ENCODE measurements at places on chromosomes 2 and 18.

GRCh38 chr18:13131283-13131682 is 87.3 kb upstream of the LDLRAD4 start:
- DNase-seq = no peak
- peaks cover 10% of the 10 kb centered on the region for H3K36me3 ChIP-seq
- H3K27me3 ChIP-seq = no peaks in the 10 kb centered on the region
- no peak overlapping the region for H3K4me3 ChIP-seq
- H3K4me1 ChIP-seq = no peaks in the 10 kb centered on the region

DNA sequence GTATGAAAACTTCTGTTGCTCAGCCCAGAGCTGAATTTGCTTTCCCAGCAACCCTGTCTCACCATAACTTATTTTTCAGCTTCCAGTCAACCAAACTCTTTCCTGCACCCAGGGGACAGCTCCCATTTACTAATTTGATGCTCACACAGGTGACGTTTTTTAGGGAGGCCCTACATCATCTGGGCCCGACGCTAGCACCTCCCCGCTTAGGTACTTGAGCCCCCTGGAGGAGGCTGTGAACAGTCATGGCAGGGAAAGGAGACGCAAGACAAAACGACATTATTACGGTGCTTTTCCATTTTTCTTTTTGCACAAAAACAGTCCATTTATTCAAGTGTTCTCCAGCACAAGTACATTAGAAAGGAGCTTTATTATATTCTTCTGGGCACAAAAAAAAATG is 59.2 kb upstream of the POMC start:
- H3K4me1 ChIP-seq = peaks cover 4% of the 10 kb centered on the region
- H3K27ac ChIP-seq = no peak overlapping the region
- H3K4me3 ChIP-seq = no peak overlapping the region
- DNase-seq = no peak
- H3K27me3 ChIP-seq = no peaks in the 10 kb centered on the region

DNA sequence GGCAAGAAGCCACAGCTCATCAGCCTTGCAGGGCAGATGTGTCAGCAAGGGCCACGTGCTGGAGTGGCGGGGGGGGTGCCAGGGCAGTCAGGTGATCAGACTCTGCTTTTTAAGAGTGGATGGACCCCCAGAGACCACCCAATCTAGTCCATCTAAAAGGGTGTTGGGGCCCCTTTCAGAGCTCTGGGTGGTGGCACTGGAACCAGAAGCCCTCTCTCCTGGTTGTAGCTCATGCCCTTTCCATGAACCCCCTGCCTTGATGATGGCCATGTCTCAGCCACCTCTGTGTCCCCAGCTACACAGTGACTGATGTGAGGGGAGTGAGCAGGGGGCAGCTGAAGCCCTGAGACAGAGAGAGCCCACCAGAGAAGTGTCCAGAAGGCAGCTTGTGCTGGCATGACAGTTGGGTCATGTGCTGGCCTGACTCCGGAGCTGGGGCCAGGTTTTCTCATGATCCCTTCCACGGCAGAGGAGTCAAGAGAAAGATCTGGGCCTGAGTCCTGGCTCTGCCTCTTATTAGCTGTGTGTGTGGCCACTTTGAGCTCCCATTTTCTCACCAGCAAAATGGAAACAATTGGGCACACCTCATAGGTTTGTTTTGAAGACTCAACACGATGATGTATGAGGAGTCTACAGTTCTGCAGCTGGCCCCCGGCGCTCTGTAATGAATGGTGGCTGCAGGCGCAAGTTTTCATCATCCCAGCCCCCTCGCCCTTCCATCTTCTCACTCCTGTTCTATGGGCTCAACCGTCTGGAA is 195.7 kb downstream of the ZFP36L2 start:
- H3K27me3 ChIP-seq = no peaks in the 10 kb centered on the region
- DNase-seq = no peak
- no peaks in the 10 kb centered on the region for H3K36me3 ChIP-seq
- H3K4me3 ChIP-seq = no peak overlapping the region
- no peak overlapping the region for H3K27ac ChIP-seq

- peaks cover 67% of the 10 kb centered on the region for H3K4me1 ChIP-seq
- no peaks in the 10 kb centered on the region for H3K27me3 ChIP-seq
- DNase-seq = peak; percentile 90
- no peaks in the 10 kb centered on the region for H3K36me3 ChIP-seq
- peak overlapping the region; percentile 53 for H3K4me3 ChIP-seq
- H3K27ac ChIP-seq = peak overlapping the region; percentile 96
Measured at GRCh38 chr2:174120346-174120745, 128.0 kb downstream of the OLA1 start.

DNA sequence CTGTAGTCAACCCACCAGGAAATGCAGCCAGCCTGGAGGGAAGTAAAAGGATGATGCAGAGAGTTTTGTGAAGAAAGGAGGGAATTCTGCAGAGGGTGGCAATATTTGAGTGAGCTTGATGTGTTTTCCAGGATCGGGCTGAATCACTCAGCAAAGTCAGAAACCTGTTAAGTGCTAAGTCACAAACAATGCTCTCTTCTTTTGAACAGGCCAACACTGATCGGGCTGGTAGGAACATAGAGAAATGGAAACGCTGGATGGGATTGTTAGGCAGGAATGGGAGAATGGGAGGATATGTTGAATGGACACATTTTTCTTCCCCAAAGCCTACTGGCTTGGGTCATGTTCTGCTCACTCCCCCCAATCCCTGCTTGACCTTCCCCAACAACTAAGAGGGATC is 36.6 kb downstream of the KCNS3 start:
- no peaks in the 10 kb centered on the region for H3K36me3 ChIP-seq
- no peaks in the 10 kb centered on the region for H3K4me1 ChIP-seq
- H3K4me3 ChIP-seq = no peak overlapping the region
- no peaks in the 10 kb centered on the region for H3K27me3 ChIP-seq
- H3K27ac ChIP-seq = no peak overlapping the region

DNA sequence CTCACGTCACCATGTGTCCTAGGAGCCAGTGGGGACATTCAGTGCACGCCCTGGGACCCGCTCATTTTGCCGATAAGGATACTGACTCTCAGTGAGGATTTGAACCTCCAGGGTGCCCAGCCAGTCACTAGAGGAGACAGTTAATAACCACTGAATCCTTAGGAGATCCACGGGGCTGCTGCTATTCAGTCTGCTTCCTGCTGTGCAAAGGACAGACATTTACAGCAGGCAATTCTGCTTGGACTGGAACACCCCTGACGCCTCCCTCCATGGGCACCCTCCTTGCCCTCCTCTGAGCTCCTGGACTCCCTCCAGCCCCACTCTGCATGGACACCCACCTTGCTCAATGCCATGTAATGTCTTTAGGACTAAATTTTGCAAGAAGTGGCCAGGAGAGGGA is 265.5 kb downstream of the EIPR1 start:
- no peak overlapping the region for H3K27ac ChIP-seq
- H3K4me3 ChIP-seq = no peak overlapping the region
- H3K36me3 ChIP-seq = no peaks in the 10 kb centered on the region

- no peaks in the 10 kb centered on the region for H3K4me1 ChIP-seq
- H3K36me3 ChIP-seq = no peaks in the 10 kb centered on the region
- DNase-seq = no peak
- no peak overlapping the region for H3K27ac ChIP-seq
- no peak overlapping the region for H3K4me3 ChIP-seq
Measured at GRCh38 chr18:39990540-39990939, 1964.5 kb upstream of the PIK3C3 start.

DNA sequence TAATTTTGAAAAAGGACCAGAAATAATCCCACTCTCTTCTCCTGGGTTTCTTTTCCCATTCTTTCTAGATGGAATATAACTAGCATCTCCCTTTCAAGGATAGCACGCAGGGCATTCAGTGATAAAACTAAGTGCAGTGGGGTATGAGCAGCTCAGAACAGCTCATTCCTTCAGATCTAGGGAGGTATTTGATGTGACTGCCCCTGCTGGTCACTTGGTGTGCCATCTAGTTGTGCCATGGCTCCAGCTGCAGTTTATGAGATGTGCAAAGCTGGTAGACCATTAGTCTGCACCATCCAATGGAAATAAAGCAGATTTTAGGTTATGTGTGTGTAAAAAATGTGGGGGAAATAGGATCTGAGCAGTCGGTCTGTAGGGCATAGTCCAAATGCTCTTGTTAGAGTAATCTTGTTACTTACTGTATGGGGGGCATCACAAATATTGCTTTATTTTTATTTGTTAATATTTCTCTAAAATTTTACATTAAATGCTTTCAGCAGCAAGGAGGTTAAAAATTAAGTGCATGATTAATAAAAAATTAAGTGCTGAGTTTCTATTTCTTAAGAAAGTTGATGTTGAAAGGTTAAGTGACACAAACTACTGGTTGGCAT is 38.9 kb downstream of the CTAGE1 start:
- H3K27ac ChIP-seq = no peak overlapping the region
- no peaks in the 10 kb centered on the region for H3K36me3 ChIP-seq
- peak; percentile 67 for DNase-seq
- no peaks in the 10 kb centered on the region for H3K4me1 ChIP-seq
- no peak overlapping the region for H3K4me3 ChIP-seq

DNA sequence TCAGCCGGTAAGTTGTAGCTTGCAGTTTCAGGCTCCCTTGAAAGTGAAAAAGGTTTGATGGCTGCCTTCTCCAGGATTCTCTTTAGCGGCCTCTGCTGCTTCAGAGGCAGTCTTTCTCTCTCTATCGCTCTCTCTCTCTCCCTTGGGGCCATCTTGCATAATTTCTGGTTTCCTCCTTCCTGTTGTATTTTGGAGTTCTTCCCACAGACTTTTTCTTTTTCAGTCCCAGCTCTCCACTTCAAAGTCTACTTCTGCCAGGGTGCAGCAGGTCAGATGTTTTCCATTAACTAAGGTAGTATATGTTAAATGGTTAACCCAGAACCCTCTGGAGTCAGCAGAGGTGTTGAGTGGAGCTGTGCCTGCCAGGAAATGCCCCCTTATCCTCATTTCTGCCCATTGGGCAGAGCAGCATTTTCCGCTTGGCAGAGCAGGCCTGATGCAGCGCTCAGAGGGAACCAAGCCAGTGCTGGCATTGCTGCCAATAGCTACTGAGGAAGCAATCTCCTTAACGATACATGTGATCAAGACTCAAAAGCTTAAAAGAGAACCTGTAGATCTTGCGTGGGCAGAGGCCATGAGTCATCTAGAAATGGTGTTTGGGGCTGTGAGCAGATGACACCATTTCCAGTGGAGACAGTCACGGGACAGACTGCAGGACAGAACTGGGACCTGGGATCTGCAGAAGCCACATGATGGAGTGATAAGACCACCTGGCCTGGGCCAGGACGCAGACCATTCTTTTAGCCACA is 20.8 kb downstream of the DBI start:
- H3K27ac ChIP-seq = no peak overlapping the region
- peaks cover 17% of the 10 kb centered on the region for H3K4me1 ChIP-seq
- DNase-seq = no peak
- no peak overlapping the region for H3K4me3 ChIP-seq

- H3K27me3 ChIP-seq = peaks cover 3% of the 10 kb centered on the region
- no peaks in the 10 kb centered on the region for H3K4me1 ChIP-seq
- no peaks in the 10 kb centered on the region for H3K36me3 ChIP-seq
- H3K4me3 ChIP-seq = no peak overlapping the region
- no peak for DNase-seq
- H3K27ac ChIP-seq = no peak overlapping the region
Measured at GRCh38 chr18:63224630-63225029, 94.9 kb downstream of the BCL2 start.

GRCh38 chr2:181320638-181321037 is 136.5 kb upstream of the ITGA4 start:
- no peaks in the 10 kb centered on the region for H3K27me3 ChIP-seq
- H3K4me3 ChIP-seq = no peak overlapping the region

- peak; percentile 65 for DNase-seq
- no peaks in the 10 kb centered on the region for H3K36me3 ChIP-seq
- no peak overlapping the region for H3K27ac ChIP-seq
- H3K4me3 ChIP-seq = no peak overlapping the region
- H3K4me1 ChIP-seq = no peaks in the 10 kb centered on the region
Measured at GRCh38 chr18:7789856-7790552, 222.9 kb downstream of the PTPRM start.

- DNase-seq = no peak
- H3K4me3 ChIP-seq = no peak overlapping the region
- no peaks in the 10 kb centered on the region for H3K36me3 ChIP-seq
- no peaks in the 10 kb centered on the region for H3K27me3 ChIP-seq
- peaks cover 19% of the 10 kb centered on the region for H3K4me1 ChIP-seq
Measured at GRCh38 chr2:202639231-202639630, 4.5 kb downstream of the FAM117B start.

DNA sequence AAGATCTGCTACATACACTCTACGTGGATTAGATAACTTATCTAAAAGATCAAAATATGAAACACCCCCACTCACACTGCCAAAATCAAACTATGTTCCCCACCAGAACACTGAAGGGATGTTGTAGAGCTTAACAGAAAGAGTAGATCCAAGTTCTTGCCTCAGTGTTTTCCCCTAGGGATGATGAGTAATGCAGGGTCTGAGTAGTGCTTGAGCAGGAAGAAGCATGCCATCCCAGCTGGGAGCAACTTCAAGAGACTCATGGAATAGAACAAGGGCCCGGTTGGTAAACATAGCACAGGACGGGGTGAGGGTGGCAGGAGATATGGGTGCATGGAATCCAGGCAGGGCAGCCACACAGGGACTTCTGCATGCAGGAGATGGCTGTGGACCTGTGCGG is 74.3 kb downstream of the SNTG2 start:
- no peak for DNase-seq
- H3K4me1 ChIP-seq = no peaks in the 10 kb centered on the region
- peaks cover 41% of the 10 kb centered on the region for H3K27me3 ChIP-seq
- no peak overlapping the region for H3K27ac ChIP-seq
- H3K36me3 ChIP-seq = no peaks in the 10 kb centered on the region
- no peak overlapping the region for H3K4me3 ChIP-seq

- no peak for DNase-seq
- H3K36me3 ChIP-seq = no peaks in the 10 kb centered on the region
- H3K27ac ChIP-seq = no peak overlapping the region
- H3K4me3 ChIP-seq = no peak overlapping the region
- H3K27me3 ChIP-seq = no peaks in the 10 kb centered on the region
- peaks cover 30% of the 10 kb centered on the region for H3K4me1 ChIP-seq
Measured at GRCh38 chr2:71048096-71048495, 20.4 kb upstream of the NAGK start.

DNA sequence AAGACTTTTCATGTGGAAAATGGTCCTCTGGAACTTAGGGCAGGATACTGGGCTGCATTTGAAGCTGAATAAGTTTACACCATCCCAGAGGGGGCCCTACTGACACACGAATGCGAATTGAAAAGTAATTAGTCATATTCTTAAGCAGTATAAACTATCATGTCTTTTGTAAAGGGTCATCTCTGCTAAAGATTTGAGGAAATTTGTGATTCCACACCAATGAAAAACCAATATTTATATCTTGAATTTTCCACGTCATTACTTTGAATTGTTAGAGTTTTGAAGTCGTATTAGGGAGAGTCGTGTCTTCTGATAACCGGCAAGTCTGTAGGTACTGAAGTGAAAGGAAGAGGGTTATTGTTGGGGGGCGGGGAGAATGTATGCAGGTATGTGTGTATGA is 4.1 kb upstream of the OTX1 start:
- H3K36me3 ChIP-seq = no peaks in the 10 kb centered on the region
- no peak overlapping the region for H3K4me3 ChIP-seq
- H3K27ac ChIP-seq = no peak overlapping the region
- DNase-seq = no peak

GRCh38 chr2:173571021-173571821 is 216.5 kb downstream of the CDCA7 start:
- H3K27ac ChIP-seq = peak overlapping the region; percentile 71
- H3K4me1 ChIP-seq = peaks cover 40% of the 10 kb centered on the region
- H3K36me3 ChIP-seq = no peaks in the 10 kb centered on the region
- no peaks in the 10 kb centered on the region for H3K27me3 ChIP-seq
- peak overlapping the region; percentile 58 for H3K4me3 ChIP-seq
- peak; percentile 77 for DNase-seq

GRCh38 chr2:172082105-172082943 is 3.0 kb upstream of the DLX1 start:
- H3K36me3 ChIP-seq = no peaks in the 10 kb centered on the region
- DNase-seq = no peak
- no peak overlapping the region for H3K27ac ChIP-seq
- no peaks in the 10 kb centered on the region for H3K27me3 ChIP-seq
- no peak overlapping the region for H3K4me3 ChIP-seq

Measured in PC-3 (cell line).